NCI-H345 (cell line): ENCODE measurements at places on chromosomes 7 and 10.

GRCh38 chr10:73909540-73910115 lies 1.3 kb upstream of the PLAU start:
- no peak for DNase-seq

- no peak for DNase-seq
Measured at GRCh38 chr7:106486331-106486730, 174.6 kb downstream of the CCDC71L start.

DNA sequence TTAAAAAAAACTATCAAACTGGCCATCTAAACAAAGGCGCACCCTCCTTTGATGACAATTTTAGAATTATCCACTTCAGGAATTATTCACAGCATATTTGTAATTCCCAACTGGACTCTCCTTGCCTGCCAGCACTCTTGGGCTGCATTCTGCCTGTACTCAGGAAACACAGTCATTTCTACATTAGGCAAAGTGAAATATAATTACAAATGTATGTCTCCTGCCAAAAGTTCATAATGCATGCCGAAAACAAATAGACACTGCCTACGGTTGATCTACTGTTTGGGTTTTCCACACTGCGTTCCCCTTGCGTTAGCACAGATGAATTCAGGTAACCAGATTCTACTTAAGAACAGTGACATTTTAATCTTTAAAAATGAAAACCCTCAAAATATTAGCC lies 1.9 kb downstream of the HGF start:
- DNase-seq: no peak

- no peak for DNase-seq
Measured at GRCh38 chr10:122548407-122549085, 12.0 kb upstream of the DMBT1 start.

DNA sequence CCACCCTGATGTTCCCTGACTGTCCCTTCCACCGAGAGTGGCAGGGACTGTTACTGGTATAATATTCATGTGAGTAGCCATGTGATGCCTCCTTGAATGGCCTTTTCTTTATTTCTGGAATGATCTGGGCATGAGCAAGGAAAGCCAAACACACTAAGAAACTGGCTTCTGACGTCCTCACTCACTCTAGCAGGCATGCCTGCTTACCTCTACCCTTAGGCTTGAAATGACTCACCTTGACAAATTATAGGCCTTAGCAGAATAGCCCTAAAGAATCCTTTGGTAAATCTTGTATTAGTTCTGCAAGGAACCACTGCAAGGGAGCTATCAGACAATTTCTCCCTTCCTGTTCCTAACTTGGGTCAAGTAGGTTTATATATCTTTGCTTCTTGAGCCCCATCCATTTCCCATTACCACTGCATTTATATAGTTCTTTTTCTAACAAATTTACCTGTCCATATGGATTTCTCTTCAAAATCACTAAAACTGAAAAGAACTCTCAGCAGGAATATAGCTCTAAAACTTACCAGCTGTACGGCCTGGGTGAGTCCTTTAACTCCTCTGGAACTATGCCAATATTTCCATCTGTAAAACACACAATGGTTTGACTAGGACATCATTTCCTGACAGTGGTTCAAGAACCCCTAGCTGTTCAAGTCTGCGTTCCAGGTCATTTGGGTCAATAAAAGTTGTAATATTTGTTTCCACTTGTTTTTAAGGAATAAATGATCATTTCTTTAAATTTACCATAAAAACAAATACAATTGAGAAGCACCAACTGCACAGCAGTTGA lies 13.0 kb upstream of the NDUFA5 start:
- peak; percentile 31 for DNase-seq

GRCh38 chr7:123972045-123972444 lies 47.0 kb downstream of the SPAM1 start:
- DNase-seq: no peak

- DNase-seq: no peak
Measured at GRCh38 chr7:105087981-105088380, 74.0 kb downstream of the KMT2E start.

DNA sequence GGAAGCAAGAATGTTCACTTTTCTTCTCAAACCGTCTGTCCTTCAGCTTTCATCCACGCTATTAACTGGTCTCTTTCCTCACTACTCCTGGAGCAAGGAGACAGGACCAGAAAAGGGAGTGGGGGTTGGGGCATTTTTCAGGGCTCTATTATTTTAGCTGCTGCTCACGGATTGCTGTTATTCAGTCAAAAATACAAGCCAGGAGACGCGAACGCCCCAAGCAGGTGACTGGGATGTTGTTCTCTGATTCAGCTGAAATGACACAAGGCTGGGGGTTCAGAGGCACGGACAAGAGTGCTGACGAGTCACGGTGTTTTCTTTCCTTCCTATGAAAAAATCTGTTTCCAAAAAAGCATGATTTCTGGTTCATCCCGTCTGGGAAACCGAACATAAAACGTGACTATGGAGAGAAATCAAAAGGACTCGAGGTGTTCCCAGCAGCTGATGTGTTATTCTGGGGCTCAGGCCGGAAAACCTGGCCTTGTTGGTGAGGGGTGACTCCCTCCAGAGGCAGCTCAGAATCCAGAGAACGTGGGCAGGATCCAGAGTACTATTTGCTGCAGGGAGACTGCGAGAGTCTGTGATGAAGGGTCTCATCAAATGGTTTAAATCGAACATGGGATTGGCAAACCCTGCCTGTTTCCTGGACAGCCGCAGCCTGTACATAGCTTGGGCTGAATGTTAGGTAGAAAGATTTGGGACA lies 3.5 kb upstream of the INHBA start:
- no peak for DNase-seq

DNA sequence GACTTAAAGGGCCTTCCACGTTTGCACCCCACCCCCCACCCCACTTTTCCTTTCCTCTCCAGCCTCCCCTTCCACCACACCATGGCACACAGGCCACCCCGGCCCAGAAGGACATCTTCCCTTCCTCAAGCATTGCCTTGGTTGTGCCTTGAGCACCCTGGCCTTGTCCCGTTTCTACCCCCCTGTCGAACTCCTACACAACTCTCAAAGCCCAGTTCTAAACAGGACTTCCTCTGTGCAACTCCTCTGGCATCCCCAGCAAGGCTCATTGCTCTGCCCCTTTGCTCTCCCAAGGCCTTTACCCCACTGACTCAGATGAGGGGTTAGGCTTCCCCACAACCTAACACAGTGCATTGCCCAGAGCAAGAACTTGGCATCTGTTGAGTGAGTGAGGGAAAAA lies 136.1 kb downstream of the HERPUD2 start:
- DNase-seq: no peak

GRCh38 chr7:97731736-97732564 lies at the start of gene TAC1:
Gene TAC1 (plus strand): TSS chr7:97732086. CDS start chr7:97732613, 527 bp downstream.
- DNase-seq: no peak

DNA sequence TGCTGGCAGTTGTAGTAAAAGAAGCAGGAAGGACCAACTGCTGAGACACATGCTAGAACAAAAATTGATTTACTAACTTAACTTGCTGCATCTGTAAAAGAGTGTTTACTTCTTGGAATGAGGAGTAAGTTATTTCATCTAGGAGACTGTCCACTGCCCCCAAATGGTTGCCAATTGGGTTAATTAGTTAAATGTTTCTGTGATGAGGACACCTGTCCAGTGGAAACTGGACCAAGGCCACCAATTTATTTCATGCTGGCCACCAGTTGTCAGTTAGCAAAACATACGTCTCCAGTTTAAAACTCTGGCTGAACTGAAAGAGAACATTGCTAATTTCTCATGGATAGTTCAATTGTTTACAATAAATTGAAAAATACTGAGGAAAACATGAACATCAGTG lies 191.7 kb downstream of the PPP1R9A start:
- DNase-seq: no peak

GRCh38 chr10:68105820-68106219 lies 3.5 kb upstream of the MYPN start:
- DNase-seq: no peak

DNA sequence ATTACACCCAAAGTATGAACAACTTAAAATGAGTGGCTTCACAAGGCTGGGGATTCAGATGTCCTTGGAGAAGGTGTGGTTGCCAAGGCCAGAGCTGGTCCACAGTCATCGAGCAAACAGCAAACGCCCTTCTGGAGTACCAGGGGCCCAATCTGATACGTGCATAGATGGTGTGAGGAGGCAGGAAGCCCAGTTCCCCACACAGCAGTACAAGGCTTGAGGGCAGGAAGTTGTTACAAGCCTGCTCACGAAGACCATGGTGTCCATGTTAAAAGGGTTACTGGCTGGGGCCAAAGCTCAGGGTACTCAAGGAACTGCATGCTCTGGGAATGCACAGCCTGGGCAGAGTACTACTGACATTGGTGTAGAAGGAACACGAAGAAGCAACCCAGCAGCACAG lies 4.6 kb upstream of the ANKRD26 start:
- DNase-seq: no peak

DNA sequence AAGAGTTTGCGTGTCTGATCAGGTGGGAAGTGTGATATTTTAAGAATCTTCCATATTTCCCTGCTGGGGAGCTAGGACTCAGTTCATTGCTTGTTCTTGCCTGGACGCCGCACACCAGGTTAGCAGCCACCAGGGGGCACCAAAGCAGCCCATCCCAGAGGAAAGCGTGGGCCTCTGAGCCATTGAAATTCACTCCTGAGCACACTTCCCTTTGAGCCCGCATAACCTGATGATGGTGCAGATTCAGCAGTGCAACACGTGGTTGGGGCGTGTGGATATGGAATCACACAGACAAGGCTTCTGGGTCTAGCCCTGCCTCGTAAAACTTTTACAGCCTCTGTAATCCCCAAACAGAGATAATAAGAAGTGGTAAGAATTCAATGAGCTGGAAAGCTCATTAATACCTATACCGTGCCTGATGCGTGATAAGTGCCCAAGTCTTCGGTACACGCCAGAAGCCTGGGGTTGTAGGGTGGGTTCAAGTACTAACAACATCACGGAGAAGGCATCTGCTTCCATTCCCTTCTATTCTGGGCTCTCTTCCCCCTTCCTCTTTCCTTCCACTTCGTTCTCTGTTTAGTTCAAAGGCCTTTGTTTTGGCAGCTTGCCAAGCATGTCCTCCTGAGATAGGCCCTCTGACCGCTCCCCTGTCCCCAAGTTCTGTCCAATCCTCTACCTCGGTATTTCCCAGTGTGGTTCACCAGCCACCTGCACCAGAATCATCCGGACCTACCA lies 130.1 kb upstream of the KMT2E start:
- DNase-seq: peak; percentile 61

GRCh38 chr7:79130715-79131114 lies 322.8 kb downstream of the MAGI2 start:
- DNase-seq: no peak

GRCh38 chr7:159064816-159065510 lies 79.7 kb downstream of the VIPR2 start:
- DNase-seq: no peak

GRCh38 chr7:29300026-29300480 lies 105.5 kb downstream of the CHN2 start:
- no peak for DNase-seq

- no peak for DNase-seq
Measured at GRCh38 chr7:34739651-34740300, 81.8 kb downstream of the NPSR1 start.

DNA sequence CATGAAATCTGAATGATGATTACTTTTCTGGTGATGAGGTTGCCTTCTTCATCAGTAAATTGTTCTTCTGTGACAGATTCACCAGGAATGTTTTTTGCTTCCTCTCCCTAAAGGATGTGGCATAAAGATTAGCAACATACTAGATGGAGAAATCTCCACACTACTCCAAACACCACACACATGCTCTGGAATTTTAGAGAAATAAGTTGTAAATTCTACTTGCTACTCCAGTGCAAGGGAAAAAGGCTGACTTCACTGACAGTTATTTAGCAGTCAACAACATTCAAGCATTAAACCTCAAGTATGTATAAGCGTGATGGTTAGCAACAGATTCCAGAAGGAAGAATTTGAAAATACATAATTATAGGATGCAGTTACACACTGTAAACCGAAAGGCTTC lies 137.9 kb upstream of the CCDC6 start:
- DNase-seq: no peak

- DNase-seq: no peak
Measured at GRCh38 chr10:1382711-1383110, 326.5 kb downstream of the WDR37 start.

DNA sequence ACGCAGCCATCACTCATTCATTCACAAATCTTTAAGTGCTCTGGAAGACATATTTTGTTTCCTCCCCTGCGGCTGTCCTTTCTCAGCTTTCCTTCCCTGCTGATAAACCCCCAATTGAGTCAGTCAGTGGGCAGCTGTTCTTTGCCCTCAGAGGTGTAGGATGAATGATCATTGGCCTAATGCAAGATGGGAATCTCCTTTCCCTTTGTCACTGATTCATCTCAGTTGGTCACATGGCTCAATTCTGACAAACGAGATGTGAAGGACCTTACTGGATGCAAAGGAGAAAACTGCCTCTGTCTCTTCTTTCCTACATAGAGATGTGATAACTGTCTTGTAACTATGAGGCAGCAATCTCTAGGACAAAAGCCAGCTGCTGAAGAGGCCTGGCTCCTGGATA lies 44.6 kb downstream of the COL28A1 start:
- DNase-seq: no peak

GRCh38 chr10:77941790-77942189 lies 15.2 kb upstream of the DLG5 start:
- no peak for DNase-seq

GRCh38 chr7:1851721-1852516 lies 181.8 kb downstream of the ELFN1 start:
- peak; percentile 37 for DNase-seq

DNA sequence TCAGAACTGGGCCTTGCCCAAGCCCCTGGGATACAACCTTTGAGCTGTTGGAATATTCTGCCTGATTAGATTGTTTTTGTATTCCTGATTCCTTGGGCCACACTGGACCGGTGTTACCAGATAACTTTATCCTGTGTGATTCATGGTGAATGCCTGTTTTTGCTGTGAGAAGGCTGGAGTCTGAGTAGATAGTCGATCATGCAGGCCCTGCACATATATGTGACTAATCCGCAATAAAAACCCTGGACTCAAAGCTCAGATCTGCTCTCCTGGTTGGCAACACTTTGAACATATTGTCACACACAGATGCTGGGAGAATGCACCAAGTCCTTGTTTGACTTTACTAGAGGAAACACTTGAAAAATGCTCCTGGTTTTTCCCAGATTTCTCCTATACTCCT lies 183.9 kb upstream of the MBL2 start:
- no peak for DNase-seq

GRCh38 chr7:130959743-130960207 lies 225.8 kb upstream of the KLF14 start:
- no peak for DNase-seq

DNA sequence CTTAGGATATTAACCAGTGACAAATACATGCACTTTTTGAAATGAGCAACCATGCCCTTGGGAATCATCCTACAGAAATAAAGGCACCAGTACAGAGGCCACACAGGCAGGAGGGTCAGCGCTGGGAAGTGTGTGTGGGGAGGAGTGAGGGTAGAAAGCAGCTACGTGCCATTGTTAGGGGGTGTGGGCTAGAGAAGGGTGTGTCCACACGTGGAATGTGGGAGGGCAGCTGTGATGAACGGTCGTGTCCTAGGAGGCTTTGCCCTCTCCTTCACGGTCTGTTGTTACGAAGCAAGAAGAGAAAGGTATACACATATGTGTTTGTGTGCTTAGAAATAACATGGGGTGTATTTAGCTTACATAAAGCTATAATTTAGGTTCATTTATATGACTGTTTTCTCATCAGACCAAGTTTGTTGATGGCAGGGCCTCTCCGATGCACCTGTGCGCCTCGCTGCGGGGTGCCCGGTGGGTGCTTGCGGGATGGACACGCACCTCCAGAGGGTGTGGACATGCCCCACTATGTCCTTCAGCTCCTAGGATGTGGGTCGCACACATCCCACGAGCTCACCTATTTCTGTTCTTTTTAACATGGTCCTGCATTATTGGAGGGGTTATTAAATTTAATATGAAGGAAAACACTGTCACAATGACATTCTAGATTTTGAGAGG lies 16.9 kb upstream of the GET4 start:
- DNase-seq: no peak
